Activated CD8-positive, alpha-beta T cell treated with anti-CD3 and anti-CD28 coated beads, Interleukin-2, amount 10 ng/mL, durations not matched to agents 7 days and 5 days (primary cell): ENCODE measurements at places on chromosomes 4 and X.

GRCh38 chr4:168892475-168892874 is 117.6 kb downstream of the CBR4 start:
- no peak overlapping the region for H3K27ac ChIP-seq
- no peaks in the 10 kb centered on the region for H3K4me1 ChIP-seq
- DNase-seq = no peak

GRCh38 chr4:81376720-81377119 is 95.0 kb downstream of the RASGEF1B start:
- H3K4me3 ChIP-seq = no peak overlapping the region
- no peak for DNase-seq
- H3K4me1 ChIP-seq = no peaks in the 10 kb centered on the region
- no peaks in the 10 kb centered on the region for H3K36me3 ChIP-seq
- no peak overlapping the region for H3K27ac ChIP-seq
- peaks cover 12% of the 10 kb centered on the region for H3K27me3 ChIP-seq

- no peaks in the 10 kb centered on the region for H3K27me3 ChIP-seq
- peak overlapping the region; percentile 32 for H3K27ac ChIP-seq
- H3K4me3 ChIP-seq = no peak overlapping the region
- DNase-seq = peak; percentile 37
- H3K4me1 ChIP-seq = peaks cover 53% of the 10 kb centered on the region
Observed at GRCh38 chr4:37999000-37999716, 39.0 kb downstream of the PTTG2 start.

GRCh38 chrX:49117581-49117980 is 6.0 kb downstream of the GPKOW start:
- H3K36me3 ChIP-seq = peaks cover 40% of the 10 kb centered on the region
- no peak for DNase-seq
- no peaks in the 10 kb centered on the region for H3K27me3 ChIP-seq

- H3K27ac ChIP-seq = no peak overlapping the region
- peaks cover 4% of the 10 kb centered on the region for H3K27me3 ChIP-seq
- no peaks in the 10 kb centered on the region for H3K36me3 ChIP-seq
- H3K4me1 ChIP-seq = no peaks in the 10 kb centered on the region
- no peak for DNase-seq
Observed at GRCh38 chrX:109873574-109873973, 129.3 kb upstream of the TMEM164 start.

- H3K4me1 ChIP-seq = no peaks in the 10 kb centered on the region
- H3K27me3 ChIP-seq = no peaks in the 10 kb centered on the region
- H3K4me3 ChIP-seq = no peak overlapping the region
Observed at GRCh38 chr4:144302704-144303536, 162.4 kb upstream of the GYPA start.

- H3K27ac ChIP-seq = no peak overlapping the region
- DNase-seq = no peak
- no peak overlapping the region for H3K4me3 ChIP-seq
Observed at GRCh38 chrX:17453788-17454187, 78.8 kb downstream of the NHS start.

GRCh38 chr4:107008115-107008514 is 28.0 kb downstream of the DKK2 start:
- DNase-seq = no peak
- H3K36me3 ChIP-seq = no peaks in the 10 kb centered on the region
- H3K27me3 ChIP-seq = no peaks in the 10 kb centered on the region
- H3K4me1 ChIP-seq = no peaks in the 10 kb centered on the region
- H3K27ac ChIP-seq = no peak overlapping the region
- no peak overlapping the region for H3K4me3 ChIP-seq

- no peak overlapping the region for H3K27ac ChIP-seq
- H3K36me3 ChIP-seq = no peaks in the 10 kb centered on the region
- no peak overlapping the region for H3K4me3 ChIP-seq
- no peaks in the 10 kb centered on the region for H3K27me3 ChIP-seq
- DNase-seq = no peak
Observed at GRCh38 chrX:108610141-108610540, 126.2 kb downstream of the IRS4 start.

GRCh38 chrX:17627026-17627425 is 110.3 kb upstream of the SCML1 start:
- DNase-seq = no peak
- no peak overlapping the region for H3K4me3 ChIP-seq
- no peaks in the 10 kb centered on the region for H3K27me3 ChIP-seq
- H3K36me3 ChIP-seq = no peaks in the 10 kb centered on the region

GRCh38 chr4:34644579-34645115 is 1599.7 kb downstream of the ARAP2 start:
- no peak overlapping the region for H3K27ac ChIP-seq
- no peaks in the 10 kb centered on the region for H3K27me3 ChIP-seq
- H3K4me3 ChIP-seq = no peak overlapping the region

DNA sequence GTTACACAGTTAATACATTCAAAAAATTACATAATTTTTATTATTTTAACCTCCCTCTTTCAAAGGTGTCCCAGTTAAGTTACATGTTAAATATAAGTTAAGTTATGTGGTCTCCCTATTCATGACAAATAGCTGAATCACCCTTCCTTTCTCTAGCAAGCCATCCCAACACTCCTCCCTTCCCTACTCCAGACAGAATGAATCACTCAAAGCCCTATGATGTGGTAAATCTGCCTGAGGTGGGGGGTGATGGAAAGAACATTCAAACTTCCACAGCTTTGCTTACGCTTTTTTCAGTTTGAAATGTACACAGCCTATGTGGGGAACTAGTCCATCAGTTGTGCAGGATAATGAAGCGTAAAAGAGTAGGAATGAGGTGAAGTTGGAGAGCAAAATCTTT is 90.2 kb downstream of the CXCL13 start:
- no peaks in the 10 kb centered on the region for H3K4me1 ChIP-seq
- no peak overlapping the region for H3K4me3 ChIP-seq
- no peaks in the 10 kb centered on the region for H3K36me3 ChIP-seq
- H3K27ac ChIP-seq = no peak overlapping the region

DNA sequence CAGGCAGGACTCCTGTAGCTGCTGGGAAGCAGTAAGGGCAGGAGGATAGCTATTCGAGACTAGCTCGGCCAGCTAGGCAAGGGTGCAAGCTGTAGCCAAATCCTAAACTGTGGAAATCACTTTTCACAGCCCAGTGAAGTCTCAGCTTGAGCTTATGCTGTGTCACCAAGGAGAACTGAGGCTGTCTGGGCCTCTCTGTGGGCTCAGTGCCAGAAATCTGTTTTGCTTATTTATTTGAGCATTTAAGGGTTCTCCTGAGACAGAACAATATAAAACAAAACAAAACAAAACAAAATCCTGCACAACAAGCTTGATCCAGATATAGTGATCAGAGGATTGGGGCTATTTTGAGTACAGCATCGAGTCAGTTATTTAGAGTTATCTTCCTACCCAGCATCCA is 97.5 kb downstream of the FANCB start:
- no peak overlapping the region for H3K4me3 ChIP-seq
- H3K27me3 ChIP-seq = no peaks in the 10 kb centered on the region
- DNase-seq = no peak
- H3K36me3 ChIP-seq = peaks cover 3% of the 10 kb centered on the region
- H3K4me1 ChIP-seq = no peaks in the 10 kb centered on the region

DNA sequence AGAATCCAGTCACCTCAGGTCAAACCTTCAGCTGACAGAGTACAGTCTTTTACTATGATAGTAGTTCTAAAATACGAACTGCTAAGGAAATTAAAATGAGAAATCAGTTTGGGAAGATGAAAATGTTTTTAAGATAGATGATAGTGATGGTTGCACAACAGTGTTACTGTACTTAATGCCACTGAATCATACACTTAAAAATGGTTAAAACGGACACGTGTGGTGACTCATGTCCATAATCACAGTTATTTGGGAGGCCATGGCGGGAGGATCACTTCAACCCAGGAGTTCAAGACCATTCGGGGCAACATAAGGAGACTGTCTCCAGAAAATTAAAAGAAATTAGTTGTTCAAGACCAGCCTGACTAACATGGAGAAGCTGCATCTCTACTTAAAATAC is 41.4 kb downstream of the ABHD18 start:
- no peaks in the 10 kb centered on the region for H3K27me3 ChIP-seq
- peaks cover 31% of the 10 kb centered on the region for H3K36me3 ChIP-seq
- H3K27ac ChIP-seq = no peak overlapping the region

DNA sequence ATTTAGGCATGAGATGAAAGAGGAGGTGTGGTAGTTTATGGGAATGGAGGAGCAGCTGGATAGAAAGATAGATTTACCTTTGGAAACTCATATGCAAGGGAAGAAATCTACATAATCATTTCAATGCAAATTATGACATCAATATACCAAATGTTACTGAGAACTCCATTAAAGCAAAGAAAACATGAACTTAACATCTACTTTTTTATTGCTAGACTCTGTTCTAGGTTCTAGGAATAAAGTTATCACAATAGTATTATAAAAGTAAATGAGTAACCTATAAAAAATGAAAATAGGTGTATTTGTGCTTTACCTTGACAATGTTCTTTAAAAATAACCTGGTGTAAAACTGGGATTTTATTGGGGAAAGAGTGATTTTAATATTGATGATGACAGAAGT is 221.6 kb upstream of the SLIT2 start:
- no peak overlapping the region for H3K27ac ChIP-seq
- no peaks in the 10 kb centered on the region for H3K4me1 ChIP-seq
- DNase-seq = no peak
- no peaks in the 10 kb centered on the region for H3K36me3 ChIP-seq
- no peaks in the 10 kb centered on the region for H3K27me3 ChIP-seq
- no peak overlapping the region for H3K4me3 ChIP-seq

GRCh38 chrX:48001260-48001659 is 2.5 kb downstream of the ZNF182 start:
- no peak for DNase-seq
- peak overlapping the region; percentile 10 for H3K4me3 ChIP-seq
- H3K27me3 ChIP-seq = no peaks in the 10 kb centered on the region
- no peak overlapping the region for H3K27ac ChIP-seq
- peaks cover 49% of the 10 kb centered on the region for H3K36me3 ChIP-seq

GRCh38 chr4:16365036-16365569 is 138.8 kb upstream of the TAPT1 start:
- H3K4me1 ChIP-seq = no peaks in the 10 kb centered on the region
- no peak for DNase-seq
- no peak overlapping the region for H3K27ac ChIP-seq
- H3K27me3 ChIP-seq = no peaks in the 10 kb centered on the region

- H3K27ac ChIP-seq = no peak overlapping the region
- DNase-seq = no peak
- H3K36me3 ChIP-seq = no peaks in the 10 kb centered on the region
- no peaks in the 10 kb centered on the region for H3K27me3 ChIP-seq
- no peak overlapping the region for H3K4me3 ChIP-seq
Observed at GRCh38 chr4:65033899-65034298, 624.6 kb upstream of the TECRL start.

DNA sequence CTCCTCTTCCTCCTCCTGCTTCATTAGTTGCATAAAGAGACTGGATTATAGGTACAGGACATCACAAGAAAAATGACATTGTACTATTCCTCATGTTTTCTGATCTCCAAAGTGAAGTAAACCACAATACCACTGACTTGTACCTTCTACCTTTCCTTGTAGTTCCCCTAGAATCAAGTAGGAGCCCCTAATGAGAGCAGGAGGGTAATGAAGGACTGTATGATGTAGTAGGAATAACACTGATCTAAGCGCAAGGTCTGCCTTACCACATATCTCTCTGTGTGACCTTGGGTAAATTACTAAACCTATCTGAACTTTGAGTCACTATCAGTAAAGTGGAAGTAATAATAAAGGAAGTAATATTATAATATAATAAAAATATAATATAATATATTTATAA is 3.6 kb downstream of the VSIG4 start:
- no peak overlapping the region for H3K27ac ChIP-seq
- H3K4me1 ChIP-seq = peaks cover 13% of the 10 kb centered on the region
- DNase-seq = no peak
- H3K4me3 ChIP-seq = no peak overlapping the region

- no peak overlapping the region for H3K4me3 ChIP-seq
- no peaks in the 10 kb centered on the region for H3K36me3 ChIP-seq
- no peak for DNase-seq
- no peak overlapping the region for H3K27ac ChIP-seq
- H3K27me3 ChIP-seq = no peaks in the 10 kb centered on the region
Observed at GRCh38 chrX:69968950-69969349, 80.8 kb downstream of the AWAT2 start.

DNA sequence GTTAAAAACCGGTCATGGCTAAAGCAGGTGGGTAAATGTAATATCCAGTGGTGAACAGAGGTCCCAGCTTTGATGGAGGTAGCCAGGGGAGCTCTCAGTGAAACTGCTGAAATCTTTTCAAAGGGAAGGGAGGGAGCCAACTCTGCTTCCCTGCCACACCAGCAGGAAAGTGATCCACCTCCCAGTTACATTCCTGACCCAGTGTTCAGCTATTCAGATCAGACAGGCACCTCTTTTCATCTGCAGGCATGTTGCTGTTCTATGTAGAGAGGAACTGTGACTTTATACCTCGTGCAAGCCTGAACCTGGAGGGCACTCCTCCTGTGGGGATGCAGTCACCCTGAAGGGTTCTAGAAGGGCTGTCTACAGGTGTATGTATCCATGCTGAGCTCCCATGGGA is 37.6 kb downstream of the DCLK2 start:
- no peak overlapping the region for H3K4me3 ChIP-seq
- H3K27me3 ChIP-seq = peaks cover 3% of the 10 kb centered on the region
- DNase-seq = no peak
- H3K4me1 ChIP-seq = no peaks in the 10 kb centered on the region

DNA sequence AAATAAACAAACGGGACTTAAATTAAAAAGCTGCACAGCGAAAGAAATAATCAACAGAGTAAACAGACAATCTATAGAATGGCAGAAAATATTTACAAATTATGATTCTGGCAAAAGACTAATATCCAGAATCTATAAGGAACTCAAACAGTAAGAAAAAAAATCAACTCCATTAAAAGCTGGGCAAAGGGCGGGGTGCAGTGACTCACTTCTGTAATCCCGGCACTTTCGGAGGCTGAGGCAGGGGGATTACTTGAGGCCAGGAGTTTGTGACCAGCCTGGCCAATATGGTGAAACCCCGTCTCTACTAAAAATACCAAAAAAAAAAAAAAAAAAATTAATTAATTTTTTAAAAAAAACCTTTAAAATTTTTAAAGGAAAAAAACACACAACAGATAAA is 109.0 kb downstream of the ATP11C start:
- peaks cover 8% of the 10 kb centered on the region for H3K36me3 ChIP-seq
- H3K4me3 ChIP-seq = no peak overlapping the region
- peaks cover 4% of the 10 kb centered on the region for H3K4me1 ChIP-seq
- no peak for DNase-seq
- no peak overlapping the region for H3K27ac ChIP-seq
- no peaks in the 10 kb centered on the region for H3K27me3 ChIP-seq

- no peaks in the 10 kb centered on the region for H3K36me3 ChIP-seq
- no peak overlapping the region for H3K27ac ChIP-seq
- H3K27me3 ChIP-seq = no peaks in the 10 kb centered on the region
Observed at GRCh38 chrX:63963095-63963784, 178.2 kb upstream of the ARHGEF9 start.

GRCh38 chrX:1327651-1328304 is 8.8 kb upstream of the IL3RA start:
- no peaks in the 10 kb centered on the region for H3K36me3 ChIP-seq
- no peak overlapping the region for H3K4me3 ChIP-seq
- H3K27ac ChIP-seq = no peak overlapping the region
- H3K27me3 ChIP-seq = peaks cover 6% of the 10 kb centered on the region
- no peak for DNase-seq
- H3K4me1 ChIP-seq = peaks cover 6% of the 10 kb centered on the region

- H3K27ac ChIP-seq = no peak overlapping the region
- no peak for DNase-seq
- H3K4me3 ChIP-seq = no peak overlapping the region
- H3K4me1 ChIP-seq = no peaks in the 10 kb centered on the region
Observed at GRCh38 chr4:97720869-97721432, 422.3 kb downstream of the STPG2 start.
